ENCODE measurements at places on chromosomes 16 and 17.

DNA sequence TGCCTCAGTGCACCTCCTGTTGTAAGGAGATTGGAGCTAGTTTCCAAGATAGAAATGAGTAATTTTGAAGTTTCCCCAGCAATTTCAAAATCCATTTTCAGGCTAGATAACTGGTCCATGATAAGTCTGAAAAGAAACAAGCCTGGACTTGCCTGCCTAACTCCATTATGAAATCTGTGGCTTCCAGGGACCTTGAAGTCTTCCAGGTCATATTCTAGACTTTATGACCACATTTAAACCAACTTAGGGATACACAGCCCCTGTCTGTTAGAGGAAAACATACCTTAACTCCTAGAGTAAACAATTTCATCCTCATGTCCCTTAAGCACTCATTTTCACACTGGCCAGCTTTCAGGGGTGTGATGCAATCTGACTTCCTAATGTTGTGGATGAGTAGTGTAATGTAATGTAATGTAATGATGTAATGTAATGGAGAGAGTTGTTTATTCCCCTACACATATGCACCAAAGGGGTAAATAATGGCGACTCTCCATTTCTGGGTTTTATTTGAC is 96.7 kb upstream of the FAM20A start:
- no peak for DNase-seq

- no peak for DNase-seq
Measured at GRCh38 chr17:70544317-70544716, 375.0 kb downstream of the KCNJ2 start.

- DNase-seq = no peak
Measured at GRCh38 chr17:17792551-17793377, 44.0 kb downstream of the SREBF1 start.

GRCh38 chr17:63929860-63930766 is 2.0 kb downstream of the CD79B start:
- peak; percentile 37 for DNase-seq

DNA sequence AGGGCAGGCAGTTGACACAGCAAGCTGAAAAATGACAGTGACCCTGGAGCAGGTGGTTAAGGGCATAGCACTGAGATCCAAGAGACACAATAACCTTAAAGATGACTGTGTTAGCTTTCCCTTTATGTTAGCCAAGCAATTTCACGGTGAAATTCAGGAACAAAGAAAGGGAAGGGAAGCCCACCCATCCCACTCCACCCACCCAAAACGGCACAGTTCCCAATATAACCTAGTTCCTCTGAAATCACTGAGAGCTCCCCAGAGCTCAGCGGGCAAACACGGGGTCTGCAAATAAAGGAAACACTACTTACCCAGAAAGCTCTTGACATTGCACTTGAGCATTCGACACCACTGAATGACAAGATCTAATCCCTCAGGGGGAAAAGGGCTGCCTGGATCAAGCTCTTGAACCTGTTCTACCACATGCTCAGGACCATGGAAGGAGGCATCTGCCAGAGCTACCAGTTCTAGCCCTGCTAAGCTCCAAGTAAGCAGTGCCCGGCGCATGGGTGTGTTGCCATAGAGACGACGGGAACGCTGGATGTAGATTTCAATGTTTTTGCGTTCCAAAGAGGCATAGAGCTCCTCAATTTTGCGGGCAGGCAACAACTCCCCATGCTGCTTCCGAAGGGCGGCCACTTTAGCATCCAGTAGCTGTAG is 10.6 kb downstream of the BLTP2 start:
- no peak for DNase-seq

GRCh38 chr17:79905832-79906231 is 66.6 kb upstream of the CBX4 start:
- no peak for DNase-seq

DNA sequence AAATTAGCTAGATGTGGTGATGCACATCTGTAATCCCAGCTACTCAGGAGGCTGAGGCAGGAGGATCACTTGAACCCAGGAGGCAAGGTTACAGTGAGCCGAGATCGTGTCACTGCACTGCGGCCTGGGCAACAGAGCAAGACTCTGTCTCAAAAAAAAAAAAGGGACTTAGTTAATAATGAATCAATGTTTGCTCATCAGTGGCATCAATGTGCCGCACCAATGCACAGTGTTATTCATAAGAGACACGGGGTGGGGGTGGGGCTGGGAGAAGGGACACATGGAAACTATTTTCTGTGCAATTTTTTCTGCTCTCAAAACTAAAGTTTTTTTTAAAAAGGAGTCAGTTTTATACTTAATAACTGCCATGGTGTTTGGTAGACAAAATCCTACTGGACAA is 6.8 kb upstream of the ATP2C2 start:
- DNase-seq = no peak

- DNase-seq = no peak
Measured at GRCh38 chr16:85858984-85859817, 39.8 kb upstream of the IRF8 start.

DNA sequence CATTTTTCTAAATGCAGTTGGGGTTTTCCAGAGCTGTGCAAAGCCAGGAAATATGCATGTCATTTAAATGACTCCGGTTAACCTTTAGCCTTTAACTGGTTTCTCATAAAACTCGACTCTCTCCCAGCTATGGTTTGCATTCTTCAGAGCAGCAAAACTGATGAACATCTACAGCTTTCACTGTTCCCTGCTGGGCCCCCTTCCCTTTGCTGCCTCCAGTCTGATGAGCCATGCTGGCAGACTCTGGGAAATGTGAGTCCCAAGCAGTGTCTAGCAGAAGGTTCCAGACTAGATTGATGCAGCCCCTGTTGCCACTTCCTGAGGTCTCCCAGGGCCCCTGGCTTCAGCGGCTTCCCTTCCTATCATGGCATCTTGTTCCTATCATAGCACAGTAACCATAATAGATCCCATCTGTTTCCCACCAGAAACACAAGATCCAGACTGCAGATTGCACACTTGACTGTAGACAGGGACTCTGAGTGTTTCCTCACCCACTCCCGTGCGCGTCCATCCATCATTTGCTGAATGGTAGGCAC is 135.4 kb downstream of the CLEC16A start:
- DNase-seq = no peak

GRCh38 chr16:53528797-53529196 is 25.8 kb upstream of the AKTIP start:
- no peak for DNase-seq

DNA sequence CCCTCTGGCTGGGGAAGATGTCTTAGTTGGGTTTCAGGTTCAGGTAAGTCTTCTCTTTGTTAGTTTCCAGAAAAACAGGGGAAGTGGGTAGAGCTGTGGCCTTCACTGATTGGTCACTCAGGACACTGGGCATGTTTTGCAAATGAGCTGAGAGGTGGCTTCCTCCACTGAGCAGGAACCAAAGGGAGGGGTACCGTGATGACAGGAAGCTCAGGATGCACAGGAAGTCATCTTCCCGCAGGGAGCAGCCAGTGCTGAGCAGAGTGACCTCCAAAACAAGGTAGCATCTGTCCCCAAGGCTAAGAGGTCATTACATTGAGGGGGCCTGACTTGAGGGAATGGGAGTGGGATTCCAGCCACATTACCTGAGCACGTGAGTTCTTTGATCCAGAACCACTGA is 5.6 kb downstream of the NT5C start:
- no peak for DNase-seq

DNA sequence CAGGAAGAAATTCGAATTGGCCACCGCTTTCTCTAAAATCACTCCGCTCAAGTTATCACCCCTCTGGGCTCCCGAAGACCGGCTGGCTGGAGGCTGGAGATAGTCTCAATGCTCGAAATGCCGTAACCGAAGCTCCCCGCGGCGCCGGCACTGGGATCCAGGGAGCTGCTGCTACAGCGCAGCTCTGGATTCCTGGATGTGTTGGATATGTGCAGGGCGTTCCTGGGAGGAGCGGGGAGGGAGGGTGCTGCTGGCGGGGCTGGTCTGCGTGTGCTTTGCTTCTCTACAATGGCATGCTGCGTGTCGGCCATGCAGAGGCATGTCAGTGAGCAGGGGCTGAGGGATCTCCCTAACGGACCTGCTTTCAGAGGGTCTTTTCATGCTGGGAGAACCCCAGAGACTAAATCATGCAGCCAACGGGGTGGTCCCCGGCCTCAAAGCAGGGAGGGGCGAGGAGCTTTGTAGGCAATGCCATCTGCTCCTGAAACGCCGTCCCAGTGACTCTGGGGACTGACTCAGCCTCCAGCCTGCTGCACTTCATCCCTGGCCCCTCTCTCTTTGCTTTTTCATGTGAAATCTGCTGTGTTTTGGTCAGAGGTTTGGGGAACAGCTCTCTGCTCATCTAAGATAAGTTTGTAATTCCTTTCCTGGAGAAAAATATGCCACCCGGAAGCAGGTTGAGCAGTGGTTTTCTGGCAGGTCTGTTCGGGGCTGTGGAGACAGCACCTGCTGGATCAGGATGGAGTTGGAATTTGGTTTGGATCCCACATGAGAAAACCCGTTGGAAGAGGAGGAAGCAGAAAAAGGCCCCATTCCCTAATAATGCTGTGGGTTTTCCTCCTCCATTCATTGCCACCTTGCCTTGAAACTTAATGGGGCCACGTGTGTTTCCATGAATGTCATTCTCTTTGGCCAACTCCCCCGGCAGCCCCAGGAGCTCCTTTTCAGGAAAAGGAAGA is 311.4 kb downstream of the SEC14L1 start:
- DNase-seq = no peak

GRCh38 chr17:17526369-17526768 is 30.2 kb upstream of the RASD1 start:
- DNase-seq = no peak

- DNase-seq = no peak
Measured at GRCh38 chr17:36153895-36154610, 22.4 kb downstream of the TBC1D3B start.

- DNase-seq = no peak
Measured at GRCh38 chr16:24071666-24072360, 184.3 kb upstream of the CACNG3 start.

DNA sequence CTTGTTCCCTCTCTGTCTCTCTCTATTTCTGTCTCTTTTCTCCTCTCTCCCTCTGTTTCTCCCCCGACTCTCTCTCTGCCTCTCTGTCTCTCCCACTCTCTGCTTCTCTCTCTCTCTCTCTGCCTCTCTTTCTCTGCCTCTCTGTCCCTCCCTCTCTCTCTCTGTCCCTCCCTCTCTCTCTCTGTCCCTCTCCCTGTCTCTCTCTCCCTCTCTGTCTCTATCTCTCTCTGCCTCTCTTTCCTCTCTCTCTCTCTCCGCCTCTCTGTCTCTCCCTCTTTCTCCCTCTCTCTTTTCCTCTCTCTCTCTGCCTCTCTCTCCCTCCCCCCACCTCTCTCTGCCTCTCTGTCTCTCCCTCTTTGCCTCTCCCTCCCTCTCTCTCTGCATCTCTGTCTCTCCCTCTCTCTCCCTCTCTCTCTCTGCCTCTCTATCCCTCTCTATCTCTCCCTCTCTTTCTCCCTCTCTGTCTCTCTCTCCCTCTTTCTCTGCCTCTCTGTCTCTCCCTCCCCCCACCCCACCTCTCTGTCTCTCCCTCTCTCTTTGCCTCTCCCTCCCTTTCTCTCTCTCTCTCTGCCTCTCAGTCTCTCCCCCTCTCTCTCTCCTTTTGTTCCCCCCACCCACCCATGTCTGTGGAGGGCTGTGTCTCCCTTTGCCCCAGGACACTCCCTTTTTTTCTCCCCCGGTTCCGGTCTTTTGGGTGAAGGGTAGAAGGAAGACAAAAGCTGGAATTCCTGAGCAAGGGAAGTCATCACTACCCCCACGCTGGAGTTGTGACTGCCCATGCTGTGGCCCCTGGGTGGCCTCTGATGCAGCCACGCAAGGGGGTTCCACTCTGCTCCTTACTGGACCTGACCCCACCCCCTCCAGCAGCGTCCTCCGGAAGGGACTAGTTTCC is 27.1 kb upstream of the MGAT5B start:
- no peak for DNase-seq

- DNase-seq = peak; percentile 30
Measured at GRCh38 chr16:23508589-23509440, 1.5 kb downstream of the GGA2 start.

DNA sequence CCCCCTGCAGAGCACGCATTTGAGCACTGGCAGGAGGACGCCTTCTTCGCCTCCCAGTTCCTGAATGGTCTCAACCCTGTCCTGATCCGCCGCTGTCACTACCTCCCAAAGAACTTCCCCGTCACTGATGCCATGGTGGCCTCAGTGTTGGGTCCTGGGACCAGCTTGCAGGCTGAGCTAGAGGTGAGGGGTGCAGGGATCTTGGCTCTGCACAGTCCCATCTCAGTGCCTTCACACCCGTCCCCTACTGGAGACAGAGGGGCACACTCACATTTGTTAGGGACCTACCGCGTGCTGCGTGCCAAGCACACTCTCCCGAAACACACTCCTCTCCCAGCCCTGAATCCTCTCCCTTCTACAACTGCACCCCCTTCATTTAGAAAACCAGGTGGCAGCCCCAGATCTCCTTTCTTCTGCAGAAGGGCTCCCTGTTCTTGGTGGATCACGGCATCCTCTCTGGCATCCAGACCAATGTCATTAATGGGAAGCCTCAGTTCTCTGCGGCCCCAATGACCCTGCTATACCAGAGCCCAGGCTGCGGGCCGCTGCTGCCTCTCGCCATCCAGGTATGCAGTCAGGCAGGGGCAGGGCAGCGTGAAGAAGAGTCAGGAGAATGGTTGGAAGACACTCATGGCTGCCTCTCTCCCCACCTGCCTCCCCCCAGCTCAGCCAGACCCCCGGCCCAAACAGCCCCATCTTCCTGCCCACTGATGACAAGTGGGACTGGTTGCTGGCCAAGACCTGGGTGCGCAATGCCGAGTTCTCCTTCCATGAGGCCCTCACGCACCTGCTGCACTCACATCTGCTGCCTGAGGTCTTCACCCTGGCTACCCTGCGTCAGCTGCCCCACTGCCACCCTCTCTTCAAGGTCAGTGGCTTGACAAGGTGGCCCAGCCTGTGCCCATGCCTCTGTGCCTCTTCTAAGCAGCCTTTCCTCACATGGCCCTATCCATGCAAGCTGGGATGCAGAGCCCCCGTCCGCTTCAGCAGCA is 6.3 kb downstream of the ALOX15B start:
- no peak for DNase-seq

GRCh38 chr17:62619417-62620155 is 7.9 kb upstream of the MRC2 start:
- DNase-seq = no peak

DNA sequence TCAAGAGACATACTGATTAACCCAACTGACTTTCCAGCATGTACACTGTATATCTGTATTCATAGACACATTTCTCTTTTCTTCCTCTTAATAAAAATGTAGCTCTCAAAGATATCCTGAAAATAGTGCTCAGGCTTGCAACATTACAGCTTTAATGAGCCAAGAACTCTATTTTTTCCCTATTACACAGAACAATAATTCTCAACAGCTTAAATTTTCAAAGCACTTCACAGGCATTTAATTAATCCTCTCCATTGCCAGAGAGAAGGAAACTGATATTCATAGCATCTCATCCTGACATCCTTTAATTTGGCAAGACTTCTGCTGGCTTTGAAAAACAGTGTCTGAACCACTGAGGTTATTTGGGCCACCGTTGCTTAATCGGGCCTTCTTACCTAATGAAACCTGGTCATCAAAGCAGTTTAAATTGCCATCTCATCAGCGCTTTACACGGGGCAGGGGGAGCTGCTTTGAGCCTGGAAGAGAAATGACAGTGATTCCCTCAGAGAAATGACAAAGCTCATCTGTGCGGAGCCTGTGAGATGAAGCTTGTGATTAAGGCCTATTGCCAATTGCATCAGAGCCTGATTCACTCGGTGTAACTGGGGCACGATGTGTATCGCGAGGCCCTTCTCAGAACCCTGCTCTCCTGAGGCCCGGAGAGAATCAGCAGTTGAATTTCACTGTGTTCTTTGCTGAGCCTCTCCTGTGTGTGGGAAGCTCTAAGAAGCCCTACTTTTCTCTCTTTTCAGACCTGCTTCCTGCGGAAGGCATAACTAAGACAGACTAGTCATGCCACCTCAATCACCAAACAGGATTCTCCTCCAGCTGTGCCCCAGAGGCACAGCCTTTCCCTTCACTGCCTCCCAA is 8.5 kb upstream of the SIAH1 start:
- no peak for DNase-seq

- no peak for DNase-seq
Measured at GRCh38 chr17:351449-351738, 1.2 kb downstream of the RPH3AL start.
